Skin of body (tissue), 3 donors: ENCODE measurements at places on chromosomes 1 and 21. TPM values are rescaled to one million over a fixed set of nuclear protein-coding genes. Genes with fewer than 3 reads are reported as not detected.

DNA sequence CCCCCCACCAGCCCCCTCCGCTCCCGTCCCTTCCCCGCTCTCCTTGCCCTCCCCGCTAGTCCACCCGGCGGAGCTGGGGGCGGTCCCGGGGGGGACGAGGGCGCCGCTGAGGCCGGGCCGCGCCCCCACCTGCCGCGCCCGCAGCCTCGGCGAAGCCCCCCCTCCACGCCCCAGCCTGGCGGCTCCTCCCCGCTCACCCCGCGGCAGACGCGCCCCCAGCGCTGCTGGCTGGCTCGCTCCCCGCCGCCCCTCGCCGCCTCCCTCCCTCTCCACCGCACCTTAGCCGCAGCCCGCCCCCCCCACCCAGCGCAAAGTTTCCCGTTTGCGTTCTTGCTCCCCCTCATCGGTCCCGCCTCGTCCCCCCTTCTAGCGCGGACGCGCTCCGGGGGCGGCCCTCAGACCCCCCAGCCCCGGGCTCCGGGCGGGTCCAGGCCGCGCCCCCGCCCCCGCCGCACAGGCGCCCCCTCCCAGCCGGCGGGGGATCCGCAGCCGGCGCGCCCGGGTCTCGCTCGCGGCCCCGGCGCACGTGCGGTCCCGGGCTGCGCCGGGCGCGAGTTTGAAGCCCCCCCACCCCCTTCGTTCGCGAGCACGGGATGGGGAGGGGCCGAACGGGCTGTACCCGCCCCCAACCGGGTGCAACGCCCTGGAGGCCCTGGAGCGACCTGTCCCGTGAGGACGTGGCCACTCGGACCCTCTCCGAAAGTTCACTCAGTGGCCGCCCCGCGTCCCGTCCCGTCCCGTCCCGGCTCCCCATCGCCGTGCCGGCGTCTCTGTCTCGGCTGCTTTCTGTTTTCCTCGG, 623 bp downstream of the PTPRF start:
- no peak for DNase-seq

- no peak for DNase-seq
Measured at GRCh38 chr1:240136402-240136801, 44.7 kb downstream of the FMN2 start.

DNA sequence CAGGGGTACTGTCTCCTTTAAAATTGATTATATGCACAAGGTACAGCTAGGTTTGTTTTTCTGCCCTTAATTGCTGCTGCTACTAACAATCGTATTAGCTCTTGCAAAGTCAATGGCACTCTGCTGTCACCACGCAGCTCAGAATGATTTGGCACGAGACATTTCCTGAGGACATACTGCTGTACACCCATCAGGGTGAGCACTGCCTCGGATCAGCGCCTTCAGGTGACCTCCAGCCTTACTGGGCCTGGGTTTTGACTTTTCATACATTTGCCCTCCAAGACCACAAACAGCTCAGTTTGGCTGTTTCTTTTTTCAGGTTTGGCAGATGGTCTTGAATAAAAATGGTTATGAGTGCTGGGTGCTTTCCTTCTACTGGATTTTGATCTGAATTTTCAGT, 110.9 kb downstream of the NTPCR start:
- DNase-seq = no peak

GRCh38 chr1:63618011-63618410, 24.8 kb downstream of the PGM1 start:
- no peak for DNase-seq

GRCh38 chr1:54615531-54616279, 7.6 kb downstream of the FAM151A start:
- no peak for DNase-seq

DNA sequence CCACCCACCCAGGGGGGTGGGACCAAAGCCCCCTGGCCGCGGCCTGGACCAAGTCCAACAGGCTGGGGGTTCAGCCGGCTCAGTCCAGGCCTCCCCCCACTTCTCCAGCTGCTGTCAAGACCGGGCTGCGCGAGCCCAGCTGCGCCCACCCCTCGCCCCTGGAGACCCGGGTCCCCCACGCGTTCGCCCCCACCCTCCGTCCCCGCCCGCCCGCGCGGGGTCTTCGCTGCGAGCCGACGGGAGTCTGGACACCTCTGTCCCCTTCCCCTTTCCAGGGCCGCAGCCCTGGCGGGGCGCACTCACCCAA, 253 bp downstream of the RAP1GAP start:
- DNase-seq = no peak

Gene PFKFB2
- 9.4 TPM for total RNA-seq

DNA sequence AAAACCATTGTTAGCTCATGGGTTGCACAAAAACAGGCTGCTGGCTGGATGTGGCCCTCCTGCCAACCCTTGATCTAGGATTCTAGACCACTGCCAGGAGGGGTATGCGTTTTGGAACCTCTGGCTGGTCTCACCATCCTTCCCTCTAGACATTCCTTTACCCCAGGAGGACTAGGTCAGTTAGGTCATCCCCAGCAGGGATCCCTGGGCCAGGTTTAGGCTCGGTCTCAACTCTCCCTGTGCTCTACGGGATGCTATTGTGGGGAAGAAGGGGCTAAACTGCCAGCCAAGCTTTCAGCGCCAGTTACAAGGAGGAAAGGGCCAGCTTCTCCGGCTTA, 22.7 kb downstream of the SLC2A1 start:
- DNase-seq = no peak

- no peak for DNase-seq
Measured at GRCh38 chr1:197779921-197780320, 4.6 kb upstream of the DENND1B start.

GRCh38 chr1:18109756-18110597, 2.4 kb downstream of the IGSF21 start:
- DNase-seq = no peak

- no peak for DNase-seq
Measured at GRCh38 chr1:30186586-30186985, 536.8 kb downstream of the MATN1 start.

Gene CHRNB2
- 0.79 TPM for total RNA-seq

DNA sequence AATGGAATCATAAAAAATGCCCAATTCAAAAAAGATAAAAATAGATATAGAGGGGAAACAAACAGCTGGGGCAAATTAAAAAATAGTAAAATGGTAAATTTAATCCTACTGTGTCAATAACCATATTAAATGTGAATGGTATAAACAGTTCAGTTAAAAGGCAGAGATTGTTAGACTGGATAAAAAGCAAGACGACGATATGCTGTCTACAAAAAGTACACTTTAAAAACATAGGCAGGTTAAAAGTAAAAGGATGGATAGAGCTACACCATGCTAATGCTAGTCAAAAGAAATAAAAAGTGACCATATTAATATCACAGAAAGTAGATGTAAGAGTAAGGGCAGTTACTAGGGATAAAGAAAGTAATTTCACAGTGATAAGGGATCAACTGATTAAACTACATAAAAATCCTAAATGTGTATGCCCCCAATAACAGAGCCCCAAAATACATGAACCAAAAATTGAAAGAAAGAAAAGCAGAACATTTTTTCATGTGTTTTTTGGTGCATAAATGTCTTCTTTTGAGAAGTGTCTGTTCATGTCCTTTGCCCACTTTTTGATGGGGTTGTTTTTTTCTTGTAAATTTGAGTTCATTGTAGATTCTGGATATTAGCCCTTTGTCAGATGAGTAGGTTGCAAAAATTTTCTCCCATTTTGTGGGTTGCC, 27.4 kb downstream of the MORN1 start:
- DNase-seq = no peak

Gene MRPS15
- total RNA-seq = 33.2 TPM

Gene CD52
- 2.8 TPM for total RNA-seq

DNA sequence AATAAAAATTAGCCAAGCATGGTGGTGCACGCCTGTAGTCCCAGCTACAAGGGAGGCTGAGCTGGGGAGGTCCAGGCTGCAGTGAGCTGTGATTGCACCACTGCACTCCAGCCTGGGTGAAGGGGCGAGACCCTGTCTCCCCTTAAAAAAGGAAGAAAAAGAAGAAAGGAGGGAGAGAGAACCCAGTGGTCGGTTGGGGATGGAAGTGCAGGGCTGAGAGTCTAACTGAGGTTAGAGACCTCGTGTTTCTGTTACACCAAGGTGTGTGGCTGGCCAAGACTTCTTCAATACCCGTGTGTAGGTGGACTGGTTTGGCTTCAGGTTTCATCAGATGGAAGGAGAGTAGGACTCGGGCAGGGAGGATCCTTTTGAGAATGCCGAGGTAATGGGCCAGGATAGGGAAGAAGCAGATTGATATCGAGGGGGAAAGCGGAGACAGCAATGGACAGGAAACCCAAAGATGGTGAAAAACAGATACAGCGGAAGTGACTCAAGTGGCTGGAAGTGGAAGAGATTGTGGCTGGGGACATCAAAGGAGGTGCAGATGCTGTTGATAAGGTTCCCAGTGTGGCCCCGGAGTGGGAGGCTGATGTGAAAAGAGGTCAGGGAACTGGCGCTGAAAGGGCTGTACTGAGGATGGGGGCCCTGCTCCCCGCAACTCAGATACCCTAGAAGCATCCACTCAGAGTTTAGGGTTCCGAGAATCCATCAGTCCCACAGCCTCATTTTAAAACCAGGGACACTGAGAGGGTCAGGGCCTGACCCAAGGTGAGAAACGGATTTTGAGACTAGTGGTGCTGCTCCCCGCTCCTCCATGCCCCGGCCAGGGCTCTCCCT, 681 bp upstream of the UBXN10 start:
- no peak for DNase-seq

DNA sequence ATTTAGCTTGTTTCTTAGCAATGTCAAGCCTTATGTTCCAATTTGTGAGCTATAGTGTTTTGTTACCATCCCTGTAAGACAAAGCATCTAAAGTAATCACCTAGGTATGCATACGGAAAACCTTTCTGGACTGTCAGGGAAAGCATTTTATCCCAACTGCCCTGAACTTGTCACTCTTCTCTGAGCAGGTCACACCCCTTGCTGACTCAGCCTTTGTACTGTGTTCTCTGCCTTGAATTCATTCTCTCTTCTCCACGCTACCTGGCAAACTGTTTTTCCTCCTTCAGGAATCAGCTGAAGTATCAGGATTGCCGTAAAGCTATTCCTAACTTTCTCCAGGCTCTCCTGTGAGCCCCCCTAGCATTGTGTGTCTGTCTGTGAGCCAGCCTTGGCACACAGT, 54.2 kb downstream of the PBX1 start:
- DNase-seq = no peak

DNA sequence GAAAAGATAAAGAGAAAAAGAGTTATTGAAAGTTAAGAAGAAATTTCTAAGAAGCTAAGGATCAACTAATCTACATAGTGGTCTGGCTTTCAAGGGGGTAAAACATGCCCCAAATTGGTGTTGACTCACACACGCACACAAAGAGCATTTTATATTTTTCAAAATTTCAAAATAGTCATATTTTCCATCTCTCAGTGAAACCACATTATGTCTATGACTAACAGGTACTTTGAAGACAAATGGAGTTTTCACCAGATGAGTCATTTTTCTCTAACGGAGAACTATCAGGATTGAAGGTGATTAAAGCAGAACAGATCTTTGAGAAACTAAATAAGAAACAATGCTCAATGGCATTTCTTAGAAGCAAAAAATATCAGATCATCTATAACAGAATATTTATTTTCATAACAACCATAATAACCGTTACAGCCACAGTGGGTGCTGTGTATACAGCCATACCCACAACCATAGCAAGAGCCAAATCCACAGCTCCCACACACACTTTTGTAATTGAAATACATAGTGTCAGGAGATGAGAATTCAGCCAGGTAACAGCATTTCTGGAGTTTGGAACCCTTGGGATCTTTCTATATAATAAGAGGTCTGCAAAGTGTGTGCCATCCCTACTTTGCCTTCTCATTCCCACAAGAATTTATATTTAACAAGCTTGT, at the start of gene KRTAP21-3:
TSS of gene KRTAP21-3 (minus strand) at position 539 of the 671 bp plus-strand sequence. CDS start at position 521, 18 bp downstream.
- DNase-seq = no peak

Gene OR2T33
- not detected for total RNA-seq

Gene NBPF10
- total RNA-seq = 4.1 TPM

- DNase-seq = no peak
Measured at GRCh38 chr1:59089036-59089798, 207.7 kb upstream of the FGGY start.

Gene VWA5B1
- 0.39 TPM for total RNA-seq

Gene RNF207
- total RNA-seq = 7.6 TPM
